ENCODE measurements at places on chromosomes 4 and X.

GRCh38 chr4:110963662-110964280 lies 340.9 kb upstream of the PITX2 start:
- no peaks in the 10 kb centered on the region for H3K4me1 ChIP-seq
- no peak overlapping the region for H3K27ac ChIP-seq
- no peak for DNase-seq
- no peaks in the 10 kb centered on the region for H3K36me3 ChIP-seq
- no peak overlapping the region for H3K4me3 ChIP-seq
- no peaks in the 10 kb centered on the region for H3K27me3 ChIP-seq

DNA sequence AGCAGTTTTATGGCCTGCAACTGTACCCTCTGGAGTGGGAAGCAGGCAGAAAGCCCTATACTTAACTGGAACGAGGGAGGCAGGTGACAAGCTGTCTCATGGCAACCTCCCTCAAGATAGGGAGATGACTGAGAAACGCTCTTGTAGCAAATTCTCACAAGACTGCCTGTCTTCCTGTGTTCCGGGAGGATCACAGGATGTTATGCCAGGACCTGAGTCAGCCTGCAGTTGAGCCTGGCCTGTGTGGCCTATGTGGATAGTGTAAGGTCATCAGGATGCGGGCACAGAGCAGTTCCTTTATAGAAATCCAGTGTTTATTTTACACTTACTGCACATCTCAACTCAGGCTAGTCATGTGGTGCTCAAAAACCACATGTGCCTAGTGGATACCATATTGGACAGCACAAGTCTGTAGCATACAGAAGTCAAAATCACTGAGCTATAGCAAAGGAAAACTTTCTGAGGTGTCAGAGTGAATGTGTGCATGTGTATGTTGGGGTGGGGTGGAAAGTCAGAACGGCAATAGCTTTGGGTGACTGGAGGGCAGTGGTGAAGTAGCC lies 25.2 kb downstream of the TAF7L start:
- no peaks in the 10 kb centered on the region for H3K27me3 ChIP-seq
- H3K4me3 ChIP-seq = no peak overlapping the region
- no peaks in the 10 kb centered on the region for H3K36me3 ChIP-seq
- DNase-seq = no peak
- no peaks in the 10 kb centered on the region for H3K4me1 ChIP-seq

DNA sequence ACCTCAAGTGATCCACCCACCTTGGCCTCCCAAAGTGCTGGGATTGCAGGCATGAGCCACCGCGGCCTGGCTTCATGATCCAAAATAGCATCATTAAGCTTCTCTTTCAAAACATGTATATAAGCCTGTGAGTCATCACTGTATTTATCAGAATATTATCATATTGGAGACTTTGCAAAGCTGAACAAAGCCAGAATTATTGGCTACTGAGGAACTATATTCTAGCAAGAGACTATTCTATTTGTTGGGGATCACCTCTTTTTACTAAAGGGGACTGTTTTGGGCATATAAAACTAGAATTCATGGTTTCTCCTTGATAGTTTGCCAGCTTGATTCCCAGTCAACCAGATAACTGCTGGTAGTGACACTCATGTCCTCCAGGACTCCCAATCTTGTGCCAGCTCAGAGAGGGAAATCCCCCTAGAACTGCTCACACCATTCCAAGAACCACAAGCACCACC lies 40.1 kb downstream of the TET2 start:
- no peaks in the 10 kb centered on the region for H3K27me3 ChIP-seq
- no peak for DNase-seq
- no peak overlapping the region for H3K27ac ChIP-seq
- peaks cover 42% of the 10 kb centered on the region for H3K4me1 ChIP-seq
- H3K36me3 ChIP-seq = no peaks in the 10 kb centered on the region
- no peak overlapping the region for H3K4me3 ChIP-seq

- DNase-seq = peak; percentile 50
- H3K4me3 ChIP-seq = no peak overlapping the region
- peaks cover 4% of the 10 kb centered on the region for H3K4me1 ChIP-seq
- no peak overlapping the region for H3K27ac ChIP-seq
- H3K36me3 ChIP-seq = no peaks in the 10 kb centered on the region
Observed at GRCh38 chr4:52964561-52965101, 102.5 kb downstream of the RASL11B start.

- no peaks in the 10 kb centered on the region for H3K36me3 ChIP-seq
- H3K4me1 ChIP-seq = peaks cover 12% of the 10 kb centered on the region
- no peak for DNase-seq
- H3K4me3 ChIP-seq = no peak overlapping the region
- no peaks in the 10 kb centered on the region for H3K27me3 ChIP-seq
Observed at GRCh38 chr4:72842323-72842722, 227.2 kb downstream of the COX18 start.

DNA sequence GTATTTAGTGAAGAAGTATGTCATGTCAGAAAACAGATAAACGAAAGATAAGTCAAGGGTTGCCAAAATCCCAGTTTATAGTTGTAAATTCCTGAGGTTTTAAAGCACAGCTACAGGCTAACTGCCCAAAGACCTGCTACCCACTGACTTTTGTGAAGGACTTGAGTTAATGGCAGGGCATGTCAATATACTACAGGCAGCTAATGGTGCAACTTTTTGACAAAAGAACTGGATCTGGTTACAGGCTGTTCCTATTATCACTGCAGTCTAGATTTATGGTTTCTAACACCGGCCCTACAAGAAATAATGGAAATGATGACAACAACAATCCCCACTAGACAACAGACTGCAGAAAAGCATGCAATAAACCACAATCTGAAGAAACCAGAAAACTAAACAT lies 6.4 kb downstream of the SCML2 start:
- H3K4me3 ChIP-seq = no peak overlapping the region
- no peaks in the 10 kb centered on the region for H3K36me3 ChIP-seq
- H3K27ac ChIP-seq = no peak overlapping the region
- DNase-seq = no peak
- H3K4me1 ChIP-seq = no peaks in the 10 kb centered on the region

DNA sequence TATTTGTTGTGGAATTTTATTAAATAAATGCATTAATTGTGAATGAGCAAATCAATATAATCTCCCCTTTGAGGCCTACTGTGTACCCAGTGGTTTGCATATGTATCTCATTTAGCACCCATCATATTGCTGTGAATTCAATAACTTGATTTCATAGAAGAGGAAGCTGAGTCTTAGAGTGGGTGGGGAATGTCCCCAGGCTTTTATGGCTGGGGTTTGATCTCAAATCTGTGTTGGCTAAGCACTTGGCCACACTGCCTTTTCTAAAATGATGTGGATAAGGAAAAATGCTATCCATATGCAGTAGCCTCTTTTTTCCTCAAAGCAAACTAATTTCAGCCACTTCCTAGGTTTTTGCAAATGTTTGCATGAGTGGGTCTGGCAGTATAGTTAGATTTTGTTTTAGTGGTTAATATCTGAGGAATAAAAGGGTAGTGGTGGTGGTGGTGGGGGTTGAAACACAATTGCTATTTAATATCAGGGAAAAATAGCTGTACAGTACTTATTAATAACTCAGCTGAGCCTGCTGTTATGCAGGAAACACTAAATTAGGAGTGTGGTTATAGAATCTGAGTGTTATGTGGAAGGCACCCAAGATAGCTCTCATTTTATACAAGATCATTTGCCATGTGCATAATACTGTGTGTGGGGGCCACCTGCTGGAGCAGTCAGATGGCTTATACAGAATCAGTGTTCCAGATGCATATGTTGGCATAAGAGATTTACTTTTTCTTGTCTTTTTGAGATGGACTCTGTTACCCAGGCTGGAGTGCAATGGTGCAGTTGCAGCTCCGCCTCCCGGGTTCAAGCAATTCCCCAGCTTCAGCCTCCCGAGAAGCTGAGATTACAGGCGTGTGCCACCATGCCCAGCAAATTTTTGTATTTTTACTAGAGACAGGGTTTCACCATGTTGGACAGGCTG lies 108.0 kb downstream of the TMEM131L start:
- H3K36me3 ChIP-seq = no peaks in the 10 kb centered on the region
- no peak for DNase-seq
- no peak overlapping the region for H3K4me3 ChIP-seq
- H3K27ac ChIP-seq = no peak overlapping the region

- H3K4me1 ChIP-seq = peaks cover 7% of the 10 kb centered on the region
- H3K27ac ChIP-seq = no peak overlapping the region
- no peak for DNase-seq
- H3K27me3 ChIP-seq = no peaks in the 10 kb centered on the region
Observed at GRCh38 chr4:120796271-120796670, 126.3 kb downstream of the PRDM5 start.

- H3K4me1 ChIP-seq = no peaks in the 10 kb centered on the region
- no peak for DNase-seq
- no peaks in the 10 kb centered on the region for H3K27me3 ChIP-seq
- no peak overlapping the region for H3K27ac ChIP-seq
- no peak overlapping the region for H3K4me3 ChIP-seq
Observed at GRCh38 chr4:179145746-179146525, 1703.7 kb upstream of the AGA start.

- H3K27me3 ChIP-seq = no peaks in the 10 kb centered on the region
- no peak overlapping the region for H3K27ac ChIP-seq
- no peaks in the 10 kb centered on the region for H3K36me3 ChIP-seq
- DNase-seq = no peak
- H3K4me1 ChIP-seq = no peaks in the 10 kb centered on the region
Observed at GRCh38 chr4:108940149-108940548, 177.3 kb upstream of the ETNPPL start.

- no peak overlapping the region for H3K4me3 ChIP-seq
- H3K36me3 ChIP-seq = no peaks in the 10 kb centered on the region
- DNase-seq = no peak
- no peak overlapping the region for H3K27ac ChIP-seq
- no peaks in the 10 kb centered on the region for H3K27me3 ChIP-seq
Observed at GRCh38 chrX:155314260-155314659, 20.2 kb downstream of the CLIC2 start.

DNA sequence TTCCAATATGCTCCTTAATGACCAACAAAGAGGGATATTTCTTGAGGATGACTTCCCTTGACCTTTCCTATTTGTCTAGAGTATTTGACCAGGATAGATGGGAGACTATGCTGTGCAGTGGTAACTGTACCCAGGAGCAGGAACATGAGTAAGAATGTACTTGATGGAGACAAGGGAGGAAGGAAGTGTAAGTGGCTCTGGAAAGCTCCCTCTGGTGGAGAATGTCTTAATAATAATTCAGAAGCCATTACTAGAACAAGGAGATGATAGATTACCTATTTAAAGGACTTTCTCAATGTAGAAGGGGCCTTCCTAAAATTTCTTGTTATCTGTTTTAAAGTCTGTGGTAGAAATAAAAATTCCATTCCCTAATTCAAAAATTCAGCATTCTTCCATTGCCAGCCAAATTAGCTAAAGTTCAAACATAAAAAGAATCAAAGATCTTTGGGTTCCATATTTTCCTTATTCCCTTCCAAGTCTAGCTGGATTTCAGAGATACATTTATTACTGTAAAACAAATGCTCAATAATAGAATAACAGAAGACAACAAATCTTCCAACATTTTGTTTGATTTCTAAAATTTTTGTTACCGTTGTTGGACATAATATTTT lies 83.8 kb downstream of the GRID2 start:
- no peak overlapping the region for H3K27ac ChIP-seq
- no peak for DNase-seq
- no peaks in the 10 kb centered on the region for H3K27me3 ChIP-seq
- no peaks in the 10 kb centered on the region for H3K36me3 ChIP-seq
- no peaks in the 10 kb centered on the region for H3K4me1 ChIP-seq

DNA sequence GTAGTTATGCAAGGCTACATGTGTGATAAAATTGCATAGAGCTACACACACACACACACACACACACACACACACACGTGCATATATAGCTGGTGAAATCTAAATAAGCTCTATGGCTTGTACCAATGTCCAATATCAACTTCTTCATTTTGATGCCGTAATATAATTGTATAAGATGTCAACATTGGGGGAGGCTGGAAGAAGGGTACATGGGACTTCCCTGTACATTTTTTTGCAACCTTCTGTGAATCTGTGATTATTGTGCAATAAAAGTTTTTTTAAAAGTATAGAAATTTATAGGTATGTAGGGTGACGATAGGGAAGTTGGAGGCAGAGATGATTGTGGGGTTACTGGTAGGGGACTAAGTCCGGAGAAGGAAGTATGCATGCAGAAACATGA lies 105.5 kb downstream of the HDAC8 start:
- H3K27ac ChIP-seq = no peak overlapping the region
- no peak for DNase-seq
- H3K4me3 ChIP-seq = no peak overlapping the region
- H3K27me3 ChIP-seq = no peaks in the 10 kb centered on the region
- no peaks in the 10 kb centered on the region for H3K4me1 ChIP-seq
- no peaks in the 10 kb centered on the region for H3K36me3 ChIP-seq

- no peaks in the 10 kb centered on the region for H3K27me3 ChIP-seq
- H3K27ac ChIP-seq = no peak overlapping the region
- H3K4me3 ChIP-seq = no peak overlapping the region
- H3K36me3 ChIP-seq = no peaks in the 10 kb centered on the region
Observed at GRCh38 chr4:14924812-14925344, 77.4 kb upstream of the CPEB2 start.

GRCh38 chr4:167787231-167787630 lies 305.1 kb upstream of the ANXA10 start:
- H3K27me3 ChIP-seq = no peaks in the 10 kb centered on the region
- no peak overlapping the region for H3K4me3 ChIP-seq
- no peaks in the 10 kb centered on the region for H3K36me3 ChIP-seq
- H3K4me1 ChIP-seq = no peaks in the 10 kb centered on the region

DNA sequence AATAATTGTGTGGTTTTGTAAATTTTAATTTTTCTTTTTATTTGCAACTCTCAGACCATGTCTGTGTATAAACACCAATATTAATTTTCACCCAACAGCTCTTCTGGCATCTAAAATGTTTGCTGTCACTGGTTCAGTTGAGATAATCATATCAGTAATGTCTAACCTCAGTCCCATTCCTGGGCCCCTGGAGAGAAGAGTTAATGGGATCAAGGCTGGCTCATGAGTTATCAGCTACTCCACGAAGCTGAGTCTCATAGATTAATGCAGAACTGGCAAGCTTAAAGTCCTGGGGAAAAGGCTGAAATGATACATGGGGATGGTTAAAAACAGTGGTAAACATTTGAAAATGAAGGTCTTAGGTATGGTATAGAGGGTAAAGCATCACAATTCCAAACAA lies 28.4 kb upstream of the TSPAN5 start:
- no peaks in the 10 kb centered on the region for H3K4me1 ChIP-seq
- no peaks in the 10 kb centered on the region for H3K27me3 ChIP-seq
- no peaks in the 10 kb centered on the region for H3K36me3 ChIP-seq
- H3K4me3 ChIP-seq = no peak overlapping the region
- peak; percentile 4 for DNase-seq

GRCh38 chrX:34437586-34437985 lies 219.5 kb downstream of the TMEM47 start:
- DNase-seq = no peak
- no peaks in the 10 kb centered on the region for H3K27me3 ChIP-seq
- H3K4me3 ChIP-seq = no peak overlapping the region
- H3K36me3 ChIP-seq = no peaks in the 10 kb centered on the region

Measured in esophagus muscularis mucosa (tissue), 4 donors.